ENCODE measurements at places on chromosomes 1 and 21.
A peak's percentile ranks its signal among the peaks of the same experiment; 100 is the strongest.

- no peak for DNase-seq
Observed at GRCh38 chr1:10204003-10204642, 6.2 kb upstream of the KIF1B start.

DNA sequence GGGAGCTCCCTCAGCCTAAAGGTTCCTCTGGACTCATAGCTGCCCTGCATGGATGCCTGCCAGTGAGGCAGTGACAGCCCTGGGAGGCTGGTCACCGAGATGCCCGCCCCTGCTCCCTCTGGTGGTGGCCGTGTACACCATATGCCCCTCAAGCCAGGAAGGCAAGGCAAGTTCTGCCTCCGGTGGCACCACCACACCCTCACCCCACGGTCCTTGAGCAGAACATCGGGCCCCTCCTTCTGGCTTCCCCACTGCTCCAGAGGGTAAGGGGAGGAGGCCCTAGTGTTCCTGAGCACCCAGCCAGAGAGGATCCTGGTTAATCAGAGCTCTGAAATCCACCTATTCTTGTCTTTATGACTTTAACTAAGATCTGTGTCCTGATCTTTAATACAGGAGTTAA lies 1.5 kb upstream of the S100A14 start:
- peak; percentile 78 for DNase-seq

DNA sequence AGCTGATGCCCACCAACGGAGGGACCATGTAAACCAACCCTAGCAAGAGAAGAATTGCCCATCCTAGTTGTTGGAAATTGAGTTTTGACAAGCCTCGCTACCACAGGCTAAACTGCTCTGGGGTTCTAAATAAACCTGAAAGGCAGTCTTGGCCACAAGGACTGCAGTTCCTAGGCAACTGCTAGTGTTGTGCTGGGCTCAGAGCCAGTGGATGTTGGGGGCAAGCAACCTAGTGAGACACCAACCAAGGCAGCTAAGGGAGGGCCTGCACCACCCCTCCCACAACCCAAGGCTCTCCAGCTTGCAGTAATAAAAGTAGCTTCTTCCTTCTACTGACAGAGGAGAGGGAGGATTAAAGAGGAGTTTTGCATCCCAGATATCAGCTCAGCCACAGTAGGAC lies 102.4 kb upstream of the PKN2 start:
- DNase-seq = no peak

GRCh38 chr1:154465621-154466195 lies 36.3 kb upstream of the TDRD10 start:
- DNase-seq = no peak

DNA sequence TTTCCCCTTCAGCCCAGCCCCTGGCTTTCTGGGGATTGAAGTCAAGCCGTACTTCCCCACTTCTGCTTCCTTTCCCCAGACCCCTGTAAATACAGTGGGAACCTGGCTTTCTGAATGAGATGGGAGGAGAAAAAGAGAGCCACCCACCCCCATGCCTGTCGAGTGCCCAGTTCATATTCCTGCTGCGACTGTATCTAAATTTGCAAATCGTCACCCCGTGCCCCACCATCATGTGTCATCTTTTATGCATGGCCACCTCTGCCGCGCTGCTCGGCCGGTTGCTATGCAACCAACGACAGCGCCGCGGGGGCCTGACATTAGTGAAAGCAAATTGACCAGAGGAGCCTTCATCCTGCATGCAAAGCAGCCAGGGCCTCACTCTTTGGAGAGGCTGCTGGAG lies 143.0 kb downstream of the ELAVL4 start:
- no peak for DNase-seq

DNA sequence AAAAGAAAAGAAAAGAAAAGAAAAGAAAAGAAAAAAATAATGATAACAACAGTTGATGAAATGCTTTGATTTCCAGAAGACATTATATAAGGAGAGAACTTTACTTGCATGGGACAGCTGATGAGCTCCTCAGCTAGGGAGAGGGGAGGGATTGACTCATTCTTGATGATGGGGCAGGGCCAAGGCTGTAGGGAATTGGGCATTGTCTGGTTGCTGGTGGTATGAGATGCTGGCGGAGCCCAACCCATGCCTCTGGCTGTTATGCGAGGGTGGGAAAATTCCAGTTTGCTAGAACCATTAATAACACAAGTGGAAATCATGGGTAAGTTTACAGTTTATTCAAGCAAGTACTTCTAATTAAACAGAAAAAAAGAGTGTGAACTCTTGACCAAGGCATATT lies 36.0 kb upstream of the KIF26B start:
- no peak for DNase-seq

- no peak for DNase-seq
Observed at GRCh38 chr1:151799179-151800022, 5.8 kb downstream of the LINGO4 start.

DNA sequence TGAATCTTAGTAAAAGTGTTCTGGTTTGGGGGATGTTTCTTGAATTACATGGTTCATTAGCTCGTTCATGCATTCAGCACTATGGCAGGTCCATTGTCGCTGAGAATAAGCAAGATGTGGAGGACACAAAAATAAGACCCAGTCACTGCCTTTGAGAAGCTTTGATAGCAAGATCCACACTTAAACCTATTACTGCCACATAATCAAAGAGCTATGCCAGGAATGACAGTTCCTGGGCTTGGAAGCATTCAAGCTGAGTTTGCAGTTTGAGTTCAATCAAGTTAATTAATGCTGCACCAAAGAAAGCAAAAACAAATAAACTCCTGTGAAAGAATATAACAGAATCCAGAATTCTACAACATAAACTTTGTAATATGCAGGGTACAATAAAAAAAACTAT lies 131.8 kb downstream of the MIS18A start:
- DNase-seq = no peak

DNA sequence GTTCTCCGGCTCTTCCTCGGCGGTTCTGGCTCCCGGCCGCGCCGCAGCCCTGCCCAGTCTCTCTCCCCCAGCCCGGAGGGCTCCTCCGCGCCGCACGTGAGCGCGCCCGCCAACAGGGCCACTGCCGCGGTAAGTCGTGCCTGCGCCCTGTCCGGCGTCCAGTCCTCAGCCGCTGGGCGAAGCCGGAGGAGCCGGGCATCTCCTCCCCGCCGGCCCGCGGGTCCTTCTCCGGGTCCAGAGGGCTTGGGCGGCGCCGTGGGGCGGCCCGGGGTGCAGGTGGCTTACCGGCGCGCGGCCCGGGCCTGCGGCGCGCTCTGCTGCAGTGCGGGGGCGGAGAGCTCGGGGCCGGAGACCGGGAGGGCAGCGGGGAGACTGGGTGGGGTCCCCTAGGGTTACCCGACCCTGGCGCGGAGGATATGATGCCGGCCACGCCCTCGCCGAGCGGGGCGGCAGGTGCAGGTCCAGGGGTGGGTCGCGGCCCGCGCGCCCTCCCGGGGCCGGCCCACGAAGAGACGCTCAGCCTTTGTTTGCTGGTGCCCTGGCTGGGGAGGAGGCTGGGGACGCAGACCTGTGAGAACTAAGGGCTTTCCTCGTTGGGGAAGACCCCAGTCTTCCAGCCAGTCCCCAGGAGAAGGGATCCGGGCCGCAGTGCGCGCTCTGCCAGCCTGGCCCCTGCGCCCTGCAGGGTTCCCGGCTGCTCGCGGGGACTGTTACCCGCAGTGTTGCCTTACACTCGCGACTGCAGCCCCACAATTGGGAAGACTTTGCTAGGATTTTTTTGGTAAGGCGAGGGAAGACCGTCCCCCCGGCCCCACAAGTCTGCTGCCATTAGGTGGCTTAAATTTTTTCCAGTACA lies at the start of gene DOP1B:
Gene DOP1B, plus strand, starts transcription at position 10 of the 856 bp plus-strand sequence. CDS start 7,910 bp downstream, outside the sequence.
- DNase-seq = peak; percentile 22

- DNase-seq = peak; percentile 75
Observed at GRCh38 chr1:119475866-119476439, 31.1 kb upstream of the HSD3B1 start.

DNA sequence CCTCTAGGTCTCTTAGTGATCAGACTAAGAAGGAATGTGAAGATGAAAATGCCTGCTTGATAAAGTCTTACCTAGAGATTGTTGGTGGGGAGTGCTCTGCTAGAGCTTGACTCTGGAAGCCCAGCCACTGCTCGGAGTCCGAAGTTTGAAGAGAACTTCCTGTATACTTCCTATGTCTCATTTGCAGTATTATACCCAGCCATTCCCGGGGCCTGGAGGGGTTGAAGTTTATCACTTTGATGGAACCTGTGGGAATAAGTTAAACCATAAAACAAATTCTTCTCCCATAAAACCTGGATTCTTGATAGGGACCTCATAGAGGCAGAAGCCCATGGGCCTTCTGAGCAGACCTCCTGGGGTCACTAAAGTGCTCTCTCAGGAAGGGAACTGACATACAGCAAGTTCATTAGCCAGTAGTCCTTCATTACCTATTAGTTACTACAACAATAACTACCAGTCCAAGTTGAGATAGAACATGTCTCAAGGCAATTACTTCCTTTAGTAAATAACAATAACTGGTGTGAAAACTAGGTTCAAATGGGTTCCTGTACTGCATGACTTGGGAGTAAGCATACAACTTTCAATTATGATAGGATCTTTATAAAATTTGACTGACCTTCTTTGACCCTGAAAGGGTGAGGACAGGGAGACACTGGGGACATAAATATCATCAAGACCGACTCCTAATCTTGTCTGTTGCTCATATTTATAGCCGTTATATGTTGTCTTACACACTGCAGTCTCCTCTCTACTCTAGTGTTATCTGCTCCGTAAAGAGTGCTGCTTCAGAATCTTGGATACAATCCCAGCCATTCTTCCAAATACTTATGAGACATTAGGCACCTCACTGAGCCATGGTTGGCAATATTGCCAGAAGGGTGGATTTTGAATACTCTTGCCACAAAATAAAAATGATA lies at the start of gene OR6N1:
Gene OR6N1, minus strand, starts transcription at position 246 of the 917 bp plus-strand sequence. CDS start 5,513 bp downstream, outside the sequence.
- no peak for DNase-seq

- DNase-seq = peak; percentile 12
Observed at GRCh38 chr1:23592209-23592892, 33.0 kb upstream of the ID3 start.

GRCh38 chr1:208737922-208738321 lies 493.7 kb upstream of the PLXNA2 start:
- no peak for DNase-seq

DNA sequence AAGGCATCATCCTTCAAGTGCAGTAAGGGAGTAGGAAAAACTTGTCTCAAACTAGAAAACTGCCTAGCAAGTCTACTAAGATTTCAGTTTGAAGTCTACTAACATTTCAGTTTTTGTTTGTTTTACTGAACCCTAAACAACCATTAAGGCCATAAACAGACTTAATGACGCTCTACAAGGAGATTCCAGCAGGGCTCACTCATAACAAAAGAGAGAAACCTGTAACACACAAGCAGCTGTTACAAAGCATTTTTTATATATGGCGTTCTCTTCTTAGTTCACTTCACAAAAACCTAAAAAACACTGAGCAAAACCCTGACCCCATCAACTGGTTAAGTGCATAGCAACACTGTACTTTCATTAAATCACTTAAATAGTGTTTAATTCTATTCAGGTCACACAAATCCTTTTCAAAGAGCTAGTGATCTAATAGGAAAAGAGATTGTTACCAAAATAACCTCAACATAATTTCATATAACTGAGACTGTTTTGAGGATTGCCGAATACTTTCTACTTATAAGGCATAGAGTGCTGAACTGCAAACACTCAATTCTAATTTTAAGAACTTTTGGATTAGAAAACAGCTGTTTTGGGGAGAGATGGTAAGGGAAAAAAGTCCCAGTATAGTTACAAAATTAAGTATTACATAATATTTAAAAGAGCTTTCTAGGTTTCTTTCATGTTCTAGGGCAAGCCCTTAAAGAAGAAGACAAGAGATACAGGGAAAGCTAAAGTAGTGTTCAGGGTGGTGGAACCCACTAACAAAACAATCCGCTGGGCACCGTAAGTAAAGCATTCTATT lies 1.4 kb downstream of the B3GALNT2 start:
- peak; percentile 53 for DNase-seq

DNA sequence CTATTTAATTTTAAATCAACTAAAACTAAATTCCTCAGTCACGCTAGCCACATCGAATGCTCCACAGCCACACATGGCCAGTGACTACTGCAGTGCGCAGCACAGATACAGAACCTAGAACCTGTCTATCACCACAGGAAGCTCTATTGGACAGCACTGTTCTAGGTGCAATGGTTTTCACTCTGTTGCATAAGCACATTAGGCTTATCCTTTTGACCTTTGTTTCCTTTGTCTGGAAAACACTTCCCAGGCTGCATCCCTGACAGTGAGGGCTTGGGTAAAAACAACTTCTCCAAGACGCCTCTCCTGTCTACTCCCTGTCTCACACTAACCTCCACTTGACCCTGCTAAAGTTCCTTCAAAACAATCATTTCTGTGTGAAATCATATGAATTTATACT lies 33.6 kb upstream of the RAP1GAP start:
- DNase-seq = no peak

DNA sequence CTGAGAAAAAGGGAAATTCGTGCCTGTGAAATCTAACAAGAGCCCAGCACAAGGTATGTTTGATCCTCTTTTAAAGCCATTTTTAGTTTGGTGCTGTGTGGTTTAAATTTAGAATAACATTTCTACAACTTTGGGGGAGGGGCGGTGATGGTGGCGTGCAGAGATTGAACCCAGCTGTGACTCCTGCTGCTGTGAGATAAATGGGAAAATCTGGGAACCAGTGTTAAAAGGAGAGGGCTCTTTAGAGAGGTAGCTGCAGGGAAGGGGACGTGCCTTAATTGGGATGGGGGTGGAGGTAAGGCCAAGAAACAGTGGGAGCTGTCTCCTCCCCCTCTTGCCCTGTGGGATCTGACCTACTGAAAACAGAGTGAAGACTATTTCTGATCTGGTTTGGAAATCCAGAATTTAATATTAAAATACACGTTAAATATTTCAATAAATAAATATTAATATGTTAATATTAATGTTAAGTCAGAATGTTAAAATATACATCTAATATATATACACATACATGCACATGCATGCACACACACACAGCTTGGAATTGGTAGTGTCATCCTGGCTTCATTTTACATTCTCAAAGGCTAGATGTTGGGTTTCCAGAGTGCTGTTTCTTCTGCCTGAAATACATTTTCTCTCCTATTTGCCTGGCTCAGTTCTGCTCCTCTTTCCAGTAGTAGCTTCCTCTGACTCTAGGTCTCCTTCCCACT lies 30.1 kb upstream of the DNAJC6 start:
- no peak for DNase-seq

DNA sequence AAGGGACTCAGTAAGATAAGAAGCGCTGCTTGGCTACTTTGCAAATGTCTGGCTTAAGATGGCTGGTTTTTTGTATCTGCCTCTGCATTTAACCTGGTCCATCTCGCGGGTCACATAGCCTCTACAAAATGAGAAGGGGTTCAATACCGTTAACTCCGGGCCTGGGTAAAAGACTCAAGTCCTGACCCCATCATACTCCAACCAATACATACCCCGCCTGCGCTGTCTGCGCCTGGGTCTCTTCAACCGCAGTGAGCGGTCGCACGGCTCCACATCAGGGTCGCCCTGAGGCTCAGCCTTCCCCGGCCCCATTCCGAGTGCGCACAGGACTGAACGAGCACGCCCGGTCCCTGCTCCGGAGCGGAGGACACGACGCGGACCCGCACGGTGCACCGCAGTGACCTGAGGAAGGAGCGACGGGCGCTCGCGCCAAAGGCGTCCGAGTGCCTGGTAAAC lies 558 bp upstream of the PGD start:
- DNase-seq = no peak

GRCh38 chr1:17429183-17429582 lies 10.3 kb downstream of the RCC2 start:
- DNase-seq = no peak

Data from LoVo (cell line).